Bladder microvascular endothelial cell (primary cell): ENCODE measurements at places on chromosomes 5 and 9. TPM values are rescaled to one million over a fixed set of nuclear protein-coding genes. Genes with fewer than 3 reads are reported as not detected.

NR5A1 gene
- total RNA-seq: not detected in 2 replicates

SH3TC2 gene
- 8.6 and 16.4 TPM in 2 replicates for total RNA-seq

TRIO gene
- 107 and 374 TPM in 2 replicates for total RNA-seq

SLCO4C1 gene
- not detected in 2 replicates for total RNA-seq

DMRT3 gene
- not detected in 2 replicates for total RNA-seq

NEUROG1 gene
- not detected in 2 replicates for total RNA-seq

ICE1 gene
- total RNA-seq: 16.5 and 36.1 TPM in 2 replicates

SHISAL2B gene
- not detected in 2 replicates for total RNA-seq

TMC1 gene
- 1.3 and 2.4 TPM in 2 replicates for total RNA-seq

NMUR2 gene
- total RNA-seq: not detected in 2 replicates

PELO gene
- 21.7 and 29.1 TPM in 2 replicates for total RNA-seq

TEX48 gene
- not detected in 2 replicates for total RNA-seq

SKIC3 gene
- total RNA-seq: 71.7 and 137 TPM in 2 replicates

TYRP1 gene
- under 0.01 and 1.4 TPM in 2 replicates for total RNA-seq

ATP6V1G1 gene
- 112 and 116 TPM in 2 replicates for total RNA-seq

RAI14 gene
- 95.5 and 453 TPM in 2 replicates for total RNA-seq

ENC1 gene
- 25.7 and 32.2 TPM in 2 replicates for total RNA-seq

TESK1 gene
- total RNA-seq: 4.5 and 8.5 TPM in 2 replicates

ZBED3 gene
- total RNA-seq: 0.65 and 2.0 TPM in 2 replicates

FOXD4L5 gene
- under 0.01 and 0.06 TPM in 2 replicates for total RNA-seq

SOX30 gene
- total RNA-seq: not detected in 2 replicates

PCDHGC5 gene
- total RNA-seq: 0.32 and 1.4 TPM in 2 replicates

HSD17B3 gene
- total RNA-seq: 0.13 TPM in 1 of 2 replicates, not detected in the other

C9orf153 gene
- total RNA-seq: 0.94 TPM in 1 of 2 replicates, not detected in the other

OR1Q1 gene
- not detected in 2 replicates for total RNA-seq

AKNA gene
- 3.6 and 4.3 TPM in 2 replicates for total RNA-seq

ACSL6 gene
- total RNA-seq: 0.57 TPM in 1 of 2 replicates, not detected in the other

GMCL2 gene
- not detected in 2 replicates for total RNA-seq

TSLP gene
- under 0.01 and 0.06 TPM in 2 replicates for total RNA-seq

CNTNAP3B gene
- total RNA-seq: 43.2 and 361 TPM in 2 replicates

GPR150 gene
- total RNA-seq: 0.06 TPM in 1 of 2 replicates, not detected in the other

ADAMTS13 gene
- 0.49 and 3.0 TPM in 2 replicates for total RNA-seq

BARHL1 gene
- not detected in 2 replicates for total RNA-seq

PTPRD gene
- total RNA-seq: 0.32 and 2.0 TPM in 2 replicates

ESM1 gene
- total RNA-seq: 286 and 379 TPM in 2 replicates

MELK gene
- 23.6 and 30.0 TPM in 2 replicates for total RNA-seq

PGM5 gene
- total RNA-seq: 2.6 and 108 TPM in 2 replicates

ROPN1L gene
- 0.25 and 1.6 TPM in 2 replicates for total RNA-seq

SH3PXD2B gene
- total RNA-seq: 7.4 and 22.9 TPM in 2 replicates

LOX gene
- 73.7 and 90.4 TPM in 2 replicates for total RNA-seq

HMCN2 gene
- 0.19 and 0.32 TPM in 2 replicates for total RNA-seq

FGD3 gene
- under 0.01 TPM in 1 of 2 replicates, not detected in the other for total RNA-seq

PIP5K1B gene
- under 0.01 and 0.06 TPM in 2 replicates for total RNA-seq

SPATA31C2 gene
- not detected in 2 replicates for total RNA-seq

NOL6 gene
- 9.4 and 30.8 TPM in 2 replicates for total RNA-seq

PTTG1 gene
- total RNA-seq: 55.1 and 100 TPM in 2 replicates

HRCT1 gene
- total RNA-seq: 0.32 and 3.5 TPM in 2 replicates

SH2D3C gene
- 43.5 and 83.7 TPM in 2 replicates for total RNA-seq

ADAMTS6 gene
- 28.0 and 174 TPM in 2 replicates for total RNA-seq

PTGDS gene
- total RNA-seq: 0.38 TPM in 1 of 2 replicates, not detected in the other

CENPP gene
- total RNA-seq: 2.3 and 4.3 TPM in 2 replicates

DDX4 gene
- not detected in 2 replicates for total RNA-seq

NUTM2G gene
- not detected in 2 replicates for total RNA-seq
